ENCODE measurements at places on chromosomes 2 and 18.

DNA sequence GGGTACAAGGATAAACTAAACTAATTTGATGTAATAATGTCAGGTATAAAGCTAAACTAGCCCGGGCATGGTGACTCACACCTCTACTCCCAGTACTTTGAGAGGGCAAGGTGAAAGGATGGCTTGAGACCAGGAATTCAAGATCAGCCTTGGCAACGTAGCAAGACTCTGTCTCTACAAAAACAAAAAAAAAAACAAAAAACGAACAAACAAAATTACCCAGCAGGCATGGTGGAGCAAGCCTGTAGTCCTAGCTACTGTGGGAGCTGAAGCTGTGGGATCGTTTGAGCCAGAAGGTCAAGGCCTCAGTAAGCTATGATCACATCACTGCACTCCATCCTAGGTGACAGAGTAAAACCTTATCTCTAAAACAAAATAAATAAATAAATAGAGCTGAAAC lies 131.8 kb upstream of the KYNU start:
- no peak for DNase-seq

DNA sequence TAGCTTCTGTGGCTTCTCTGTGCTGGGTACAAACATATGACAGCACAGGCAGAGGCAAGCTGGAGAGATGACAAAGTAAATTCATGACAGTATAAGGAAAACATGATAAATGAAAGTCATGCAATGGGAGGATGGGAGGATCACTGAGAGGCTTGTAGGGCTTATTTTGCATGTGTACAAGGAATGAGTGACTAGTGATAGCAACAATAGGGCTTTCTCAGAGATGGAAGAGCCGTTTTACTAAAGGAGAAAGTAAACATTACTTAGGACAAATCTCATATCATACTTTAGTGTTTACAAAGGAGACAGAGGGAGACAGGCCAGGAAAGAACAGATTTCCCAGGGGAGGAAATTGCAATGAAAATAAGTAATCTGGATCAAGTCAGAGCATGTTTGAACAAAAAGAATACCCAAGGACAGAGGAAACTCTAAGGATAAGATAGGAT lies 82.5 kb upstream of the RBMS1 start:
- DNase-seq = no peak

DNA sequence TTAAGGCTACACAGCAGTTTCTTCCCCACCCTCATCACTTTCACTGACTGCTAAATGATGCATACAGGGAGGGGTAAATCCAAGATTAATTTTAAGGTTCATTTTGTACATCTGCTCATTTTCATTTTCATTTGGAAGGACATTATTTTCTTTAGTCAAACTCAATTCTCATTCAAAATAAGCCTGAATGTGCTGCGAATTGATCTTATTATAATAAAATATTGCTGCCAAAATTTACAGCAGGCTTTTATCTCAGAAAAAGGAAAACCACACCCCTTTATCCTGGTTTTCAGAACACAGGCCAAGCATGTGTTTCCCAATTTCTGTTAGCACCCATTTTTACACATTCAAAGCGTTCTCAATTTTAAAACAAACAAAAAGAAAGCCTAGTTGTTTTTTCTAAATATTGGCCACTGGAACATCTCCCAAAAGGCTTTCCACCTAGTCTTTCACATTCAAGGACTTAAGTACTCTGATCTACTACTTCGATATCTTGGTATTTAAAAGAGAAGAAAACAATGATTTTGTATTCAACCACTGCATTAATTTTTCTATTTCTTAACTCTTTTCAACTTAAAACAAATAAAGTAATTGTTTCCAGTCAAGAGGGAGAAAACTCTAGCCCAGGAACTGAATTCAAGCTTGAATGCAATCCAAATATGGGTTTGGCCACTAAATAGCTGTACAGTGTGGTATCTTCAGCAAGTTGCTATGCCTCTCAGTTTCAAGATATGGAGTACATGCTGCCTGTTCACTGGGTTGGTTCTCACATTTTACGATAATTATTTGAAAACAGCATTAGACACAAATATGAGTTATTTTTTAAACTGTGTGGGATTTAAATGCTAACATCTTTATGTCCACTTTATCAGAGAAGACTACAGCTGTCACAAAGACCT lies 52.5 kb downstream of the CDH2 start:
- DNase-seq = no peak

DNA sequence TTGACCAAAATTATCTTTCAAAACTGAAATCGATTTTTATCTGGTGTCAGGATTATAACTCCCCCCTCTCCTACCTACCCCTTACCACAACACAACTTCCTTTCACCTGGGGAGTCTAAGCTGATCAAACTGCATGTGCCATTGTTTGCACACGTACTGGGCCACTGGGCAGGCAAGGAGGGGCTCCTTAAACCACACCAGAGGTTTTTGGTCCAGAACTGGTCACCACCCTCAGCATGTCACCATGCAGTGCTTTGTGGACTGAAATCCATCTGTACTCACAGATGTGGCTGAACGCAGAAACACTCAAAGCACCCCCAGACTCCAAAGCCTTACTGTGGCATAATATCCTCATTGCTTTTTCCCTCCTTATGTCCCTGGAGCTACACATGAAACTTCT lies 13.9 kb upstream of the ARHGAP25 start:
- DNase-seq = no peak

DNA sequence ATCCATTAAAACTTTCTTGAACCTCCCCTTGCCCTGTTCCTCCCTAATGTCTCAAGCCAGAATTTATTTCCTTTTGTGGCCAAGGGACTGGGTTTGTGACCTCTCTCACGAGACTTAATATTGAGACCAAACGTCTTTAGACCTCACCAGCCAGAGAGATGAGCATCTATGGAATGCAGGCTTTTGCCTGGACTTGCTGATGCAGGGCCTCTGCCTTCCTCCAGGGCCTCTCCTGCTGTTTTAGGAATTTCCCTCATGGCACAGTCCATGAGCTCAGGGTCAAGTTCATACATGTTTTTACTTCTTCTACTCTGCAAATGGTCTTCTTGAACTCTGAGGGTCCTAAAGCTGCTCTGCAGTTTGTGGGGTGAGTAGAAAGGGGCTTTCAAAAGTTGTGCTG lies 22.3 kb downstream of the IL1B start:
- peak; percentile 35 for DNase-seq

- DNase-seq = no peak
These were observed 184.8 kb upstream of the KLHL29 start for GRCh38 chr2:23200068-23200786.

DNA sequence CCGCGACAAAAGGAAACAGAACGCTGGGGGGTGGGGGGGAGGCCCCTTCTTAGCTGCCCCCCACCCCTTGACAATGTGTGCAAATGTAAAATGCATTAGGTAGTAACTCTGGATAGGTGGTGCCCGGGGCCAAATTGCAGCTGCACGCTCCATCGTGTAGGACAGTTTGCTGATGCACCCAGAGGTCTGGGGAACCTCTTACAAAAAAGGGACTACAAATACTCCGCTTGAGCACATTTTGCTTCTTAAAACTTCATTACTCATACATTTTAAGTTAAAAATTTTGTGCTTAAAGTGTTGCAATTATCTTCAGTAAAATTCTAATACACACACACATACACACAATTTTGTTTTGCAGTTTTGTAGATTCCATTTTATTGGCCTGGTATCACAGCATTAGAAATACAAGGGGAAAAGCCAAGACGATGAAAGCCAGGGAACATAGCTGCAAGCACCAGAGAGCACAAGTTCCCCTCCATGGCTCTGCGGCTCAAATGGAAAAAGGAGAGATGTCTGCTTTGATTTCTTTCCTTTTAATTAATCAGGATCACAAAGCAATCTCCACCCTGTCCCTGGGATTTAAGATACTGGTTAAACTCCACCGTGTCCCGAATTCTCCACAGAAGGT lies 582.1 kb downstream of the ZEB2 start:
- DNase-seq = no peak
